Stimulated activated CD4-positive, alpha-beta T cell treated with anti-CD3 and anti-CD28 coated beads, Interleukin-12 subunit alpha, Interleukin-12 subunit beta, amount 100 ng/mL, for 24 hours (primary cell): ENCODE measurements at places on chromosomes 4 and X.

GRCh38 chrX:132409780-132410556 is 78.9 kb downstream of the MBNL3 start:
- no peak for DNase-seq

GRCh38 chr4:184310881-184311709 is 93.4 kb upstream of the ENPP6 start:
- no peak for DNase-seq

GRCh38 chrX:40875476-40875875 is 140.1 kb upstream of the MED14 start:
- no peak for DNase-seq

DNA sequence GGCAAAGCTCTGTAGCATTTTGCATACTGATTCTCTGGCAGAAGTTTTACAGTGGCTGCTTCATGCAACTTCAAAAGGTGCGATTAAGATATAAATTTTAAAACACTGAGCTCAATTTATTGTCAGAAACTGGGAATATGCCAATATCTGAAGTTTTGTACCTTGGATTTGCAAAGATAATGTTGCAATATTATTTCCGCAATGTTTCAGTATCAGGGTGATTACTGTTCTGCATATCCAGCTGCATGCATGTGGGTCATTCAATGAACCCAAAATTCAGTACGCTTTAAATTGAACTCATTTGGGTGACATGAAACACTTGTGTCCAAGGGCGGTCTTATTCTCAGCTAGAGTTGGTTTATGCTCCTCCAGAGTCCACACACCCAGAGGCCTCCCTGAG is 26.2 kb downstream of the TRMT10A start:
- no peak for DNase-seq

GRCh38 chr4:129916991-129917390 is 821.0 kb downstream of the C4orf33 start:
- no peak for DNase-seq

DNA sequence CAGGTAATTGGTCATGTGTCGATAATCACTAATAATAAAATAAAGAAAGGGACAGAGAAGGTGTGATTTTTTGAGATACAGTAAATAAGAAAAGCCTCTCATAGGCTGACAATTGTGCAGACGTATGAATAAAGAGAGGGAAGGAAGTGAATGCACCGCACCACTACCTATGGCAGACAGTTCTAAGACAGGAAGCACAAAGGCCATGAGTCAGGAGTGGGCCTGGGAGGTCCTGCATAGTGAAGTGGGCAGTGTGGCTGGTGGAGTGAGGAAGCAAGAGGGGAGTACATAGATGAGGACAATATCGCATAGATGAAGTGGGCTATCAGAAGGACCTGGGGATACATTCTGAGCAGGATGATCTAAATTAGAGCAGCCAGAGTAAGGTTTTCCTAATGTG is 75.6 kb downstream of the BMP3 start:
- DNase-seq, result no peak

DNA sequence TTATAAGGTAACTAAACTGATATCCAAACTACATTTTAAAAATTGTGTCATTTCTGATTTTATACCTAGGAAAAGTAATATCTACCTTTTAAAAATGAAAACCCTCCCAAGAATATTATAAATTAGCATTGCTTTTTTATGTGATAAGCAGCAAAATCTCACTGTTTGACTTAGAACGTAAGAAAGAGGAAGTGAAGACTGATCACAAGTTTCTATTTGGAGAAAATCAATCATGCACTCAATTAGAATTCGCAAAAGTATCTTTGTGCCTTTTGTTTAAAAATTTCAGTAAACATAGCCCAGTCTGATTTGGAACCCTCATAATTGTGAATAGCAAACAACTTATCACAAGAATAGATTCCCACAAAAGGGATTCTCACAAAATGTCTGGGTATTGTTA is 142.7 kb downstream of the TENM3 start:
- DNase-seq, result no peak

DNA sequence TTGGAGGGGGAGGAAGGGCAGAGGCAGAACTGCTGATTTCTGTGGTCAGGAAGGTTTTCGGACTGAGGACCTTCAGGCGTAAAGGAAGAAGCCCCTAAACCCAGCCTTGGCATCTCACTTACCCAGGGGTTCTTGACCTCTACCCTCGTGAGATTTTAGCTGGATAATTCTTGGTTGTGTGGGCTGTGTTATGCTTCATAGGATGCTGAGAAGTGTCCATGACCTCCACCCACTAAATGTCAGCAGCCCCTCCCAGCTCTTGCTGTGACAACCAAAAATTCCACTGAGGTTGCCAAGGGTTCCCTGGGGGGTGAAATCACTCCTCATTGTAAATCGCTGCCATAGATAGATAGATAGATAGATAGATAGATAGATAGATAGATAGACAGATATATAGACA is 5.8 kb upstream of the CRLF2 start:
- no peak for DNase-seq

GRCh38 chr4:89889289-89889688 is 5.4 kb upstream of the MMRN1 start:
- no peak for DNase-seq

DNA sequence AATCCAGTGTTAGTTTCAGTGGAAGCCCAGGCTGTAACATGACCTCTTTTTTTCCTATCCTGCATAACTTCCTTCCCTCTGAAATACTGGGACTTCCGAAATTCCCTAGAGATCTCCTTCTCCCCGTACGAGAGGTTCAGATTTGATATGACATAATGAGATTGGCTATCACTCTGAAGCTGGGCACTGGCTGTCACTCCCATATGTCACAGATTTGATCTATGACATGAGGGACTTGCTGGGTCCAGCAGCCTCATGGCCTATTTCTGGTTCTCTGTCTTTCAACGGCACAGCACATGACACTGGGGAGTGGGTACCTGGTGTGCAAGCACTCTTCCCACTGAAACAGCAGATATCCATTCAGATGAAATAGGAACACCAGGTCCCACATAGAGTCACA is 36.7 kb downstream of the PF4 start:
- no peak for DNase-seq

GRCh38 chrX:155086202-155086840 is 15.0 kb downstream of the BRCC3 start:
- no peak for DNase-seq

GRCh38 chr4:4787421-4787820 is 72.0 kb upstream of the MSX1 start:
- no peak for DNase-seq

DNA sequence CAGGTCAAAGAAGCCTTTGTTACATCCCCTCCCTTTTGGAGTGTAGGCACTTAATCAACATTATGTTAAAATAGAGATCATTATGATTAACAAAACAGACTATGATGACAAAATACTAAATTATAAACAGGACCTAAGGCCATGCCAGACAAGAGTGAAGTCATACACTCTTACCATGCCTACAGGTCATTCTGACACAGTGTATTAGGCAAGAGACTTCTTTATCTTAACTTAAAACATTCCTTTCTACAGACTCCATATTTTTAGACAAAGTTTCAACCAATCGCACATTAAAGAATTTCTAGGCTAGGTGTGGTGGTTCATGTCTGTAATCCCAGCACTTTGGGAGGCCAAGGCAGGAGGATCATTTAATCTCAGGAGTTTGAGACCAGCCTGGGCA is 128.6 kb upstream of the SLC34A2 start:
- DNase-seq, result no peak

- DNase-seq, result no peak
These were observed 281.8 kb upstream of the TEX13A start for GRCh38 chrX:105502336-105502735.

GRCh38 chrX:127259742-127260141 is 440.2 kb downstream of the PRR32 start:
- no peak for DNase-seq
